Upper lobe of left lung (tissue), 6 donors: ENCODE measurements at places on chromosomes 1 and 21.
A peak's percentile ranks its signal among the peaks of the same experiment; 100 is the strongest.

- peak overlapping the region; percentile 73 for H3K27ac ChIP-seq
- no peak overlapping the region for H3K4me3 ChIP-seq
- no peaks in the 10 kb centered on the region for H3K36me3 ChIP-seq
- no peaks in the 10 kb centered on the region for H3K27me3 ChIP-seq
These were observed 10.5 kb downstream of the ARID1A start for GRCh38 chr1:26706315-26706714.

GRCh38 chr1:229889031-229889517 lies 178.0 kb upstream of the GALNT2 start:
- H3K27ac ChIP-seq = no peak overlapping the region
- H3K4me1 ChIP-seq = no peaks in the 10 kb centered on the region
- H3K36me3 ChIP-seq = no peaks in the 10 kb centered on the region
- H3K27me3 ChIP-seq = no peaks in the 10 kb centered on the region
- no peak overlapping the region for H3K4me3 ChIP-seq

GRCh38 chr1:92486251-92487077 lies at the start of gene GFI1:
Gene GFI1 (minus strand): TSS chr1:92486925. CDS start chr1:92483487, 3,438 bp downstream.
- no peaks in the 10 kb centered on the region for H3K36me3 ChIP-seq
- peaks cover 39% of the 10 kb centered on the region for H3K27me3 ChIP-seq
- peak within 1 kb of the TSS; percentile 28 for H3K4me3 ChIP-seq
- peak; percentile 49 for DNase-seq

- H3K27ac ChIP-seq = no peak overlapping the region
- H3K36me3 ChIP-seq = no peaks in the 10 kb centered on the region
- no peak for DNase-seq
- H3K4me1 ChIP-seq = no peaks in the 10 kb centered on the region
- no peak overlapping the region for H3K4me3 ChIP-seq
- no peaks in the 10 kb centered on the region for H3K27me3 ChIP-seq
These were observed 43.1 kb upstream of the SGIP1 start for GRCh38 chr1:66490816-66491215.

- H3K4me3 ChIP-seq = no peak overlapping the region
- H3K27me3 ChIP-seq = no peaks in the 10 kb centered on the region
- H3K27ac ChIP-seq = no peak overlapping the region
- no peak for DNase-seq
- H3K36me3 ChIP-seq = no peaks in the 10 kb centered on the region
These were observed 5.9 kb upstream of the DPT start for GRCh38 chr1:168734946-168735345.

DNA sequence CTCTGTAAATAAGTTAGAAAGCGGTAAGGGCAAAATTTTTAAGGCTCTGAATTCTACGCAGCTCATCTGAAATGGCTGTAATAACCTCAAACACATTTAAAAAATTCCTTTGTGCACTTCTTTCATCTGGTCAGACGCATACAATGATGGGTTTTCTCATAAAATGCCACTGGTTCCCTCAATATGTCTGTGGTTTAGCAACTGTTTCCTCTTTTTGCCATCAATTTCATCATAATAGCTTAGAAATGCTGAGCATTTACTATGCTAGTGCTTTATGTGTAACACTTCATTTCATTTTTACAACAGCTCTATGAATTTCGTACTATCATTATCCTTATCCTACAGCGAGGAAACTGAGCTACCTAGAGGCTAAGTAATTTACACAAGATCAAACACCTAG lies 35.3 kb upstream of the DMRTA2 start:
- no peaks in the 10 kb centered on the region for H3K36me3 ChIP-seq
- no peak for DNase-seq
- H3K4me1 ChIP-seq = no peaks in the 10 kb centered on the region
- no peak overlapping the region for H3K27ac ChIP-seq
- H3K27me3 ChIP-seq = no peaks in the 10 kb centered on the region

- no peaks in the 10 kb centered on the region for H3K4me1 ChIP-seq
- no peak overlapping the region for H3K4me3 ChIP-seq
- no peaks in the 10 kb centered on the region for H3K36me3 ChIP-seq
- DNase-seq = no peak
These were observed 87.9 kb downstream of the MATN1 start for GRCh38 chr1:30635391-30635975.
